ENCODE measurements at places on chromosomes 12 and 14.

- peak; percentile 72 for DNase-seq
Measured at GRCh38 chr14:25406818-25407217, 356.9 kb upstream of the STXBP6 start.

- DNase-seq, result no peak
Measured at GRCh38 chr14:91272341-91273272, 28.1 kb upstream of the GPR68 start.

GRCh38 chr12:105933671-105934665, 204.8 kb downstream of the NUAK1 start:
- DNase-seq, result peak; percentile 56

- no peak for DNase-seq
Measured at GRCh38 chr14:50530794-50531365, 1.5 kb downstream of the MAP4K5 start.

DNA sequence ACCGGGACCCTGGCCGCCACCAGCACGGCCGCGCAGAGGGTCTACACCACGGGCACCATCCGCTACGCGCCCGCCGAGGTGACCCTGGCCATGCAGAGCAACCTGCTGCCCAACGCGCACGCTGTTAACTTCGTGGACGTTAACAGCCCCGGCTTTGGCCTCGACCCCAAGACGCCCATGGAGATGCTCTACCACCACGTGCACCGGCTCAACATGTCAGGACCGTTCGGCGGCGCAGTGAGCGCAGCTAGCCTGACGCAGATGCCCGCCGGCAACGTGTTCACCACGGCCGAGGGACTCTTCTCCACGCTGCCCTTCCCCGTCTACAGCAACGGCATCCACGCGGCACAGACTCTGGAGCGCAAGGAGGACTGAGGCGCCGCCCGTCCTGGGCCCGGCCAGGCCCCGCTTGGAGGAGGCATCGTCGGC, 150.1 kb downstream of the EGLN3 start:
- no peak for DNase-seq

DNA sequence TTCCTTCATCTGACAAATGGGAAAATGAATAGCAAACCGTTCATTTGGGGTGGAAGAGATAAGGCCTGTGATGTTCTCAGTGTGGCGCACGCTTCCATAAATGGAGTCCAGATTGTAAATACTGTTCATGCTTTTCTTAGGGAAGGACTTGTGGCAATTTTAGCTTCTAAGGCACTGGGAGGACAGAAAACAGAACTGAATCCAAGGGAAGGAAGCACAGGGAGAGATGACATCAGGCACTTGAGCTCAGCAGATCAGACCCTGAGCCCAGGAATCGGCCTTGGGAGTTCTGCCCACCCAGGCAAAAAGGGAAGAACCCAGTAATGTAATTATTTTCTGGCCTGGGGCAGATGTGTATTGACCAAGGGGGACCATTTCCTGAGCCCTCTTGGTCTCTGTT, 7.2 kb upstream of the SH2B3 start:
- no peak for DNase-seq

DNA sequence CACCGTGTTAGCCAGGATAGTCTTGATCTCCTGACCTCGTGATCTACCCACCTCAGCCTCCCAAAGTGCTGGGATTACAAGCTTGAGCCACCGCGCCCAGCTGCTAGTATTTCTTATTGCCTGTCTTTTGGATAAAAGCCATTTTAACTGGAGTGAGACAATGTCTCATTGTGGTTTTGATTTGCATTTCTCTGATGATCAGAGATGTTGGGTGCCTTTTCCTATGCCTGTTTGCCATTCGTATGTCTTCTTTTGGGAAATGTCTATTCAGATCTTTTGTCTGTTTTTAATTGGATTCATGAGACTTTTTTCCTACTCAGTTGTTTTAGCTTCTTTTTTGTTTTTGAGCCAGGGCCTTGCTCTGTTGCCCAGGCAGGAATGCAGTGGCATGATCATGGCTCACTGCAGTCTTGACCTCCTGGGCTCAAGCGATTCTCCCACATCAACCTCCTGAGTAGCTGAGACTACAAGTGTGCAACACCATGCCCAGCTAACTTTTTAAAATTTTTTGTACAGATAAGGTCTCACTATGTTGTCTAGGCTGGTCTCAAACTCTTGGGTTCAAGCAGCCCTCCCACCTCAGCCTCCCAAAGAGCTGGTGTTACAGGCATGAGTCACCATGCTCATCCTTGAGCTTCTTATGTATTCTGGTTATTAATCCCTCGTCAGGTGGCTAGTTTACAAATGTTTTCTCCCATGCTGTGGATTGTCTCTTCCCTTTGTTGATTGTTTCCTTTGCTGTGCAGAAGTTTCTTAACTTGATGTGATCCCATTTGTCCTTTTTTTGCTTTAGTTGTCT, 65.9 kb downstream of the ACACB start:
- no peak for DNase-seq

DNA sequence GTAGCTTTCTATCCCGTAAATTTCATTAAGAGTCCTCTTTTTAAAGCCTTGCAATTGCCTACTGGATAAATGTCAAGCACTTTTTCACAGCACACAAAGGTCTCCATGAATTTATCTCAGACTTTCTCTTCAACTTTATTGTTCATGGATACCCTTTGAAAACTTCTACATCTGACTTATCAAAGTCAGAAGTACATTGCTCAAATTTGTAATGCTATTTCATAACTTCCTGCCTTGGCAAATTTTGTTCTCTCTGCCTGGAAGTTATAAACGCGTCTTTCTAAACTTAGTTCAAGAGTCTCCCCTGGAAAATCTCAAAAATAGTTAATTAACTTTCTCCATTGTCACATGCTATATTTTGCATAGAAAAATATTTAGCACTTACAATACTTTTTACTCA, 55.9 kb upstream of the RERGL start:
- no peak for DNase-seq

GRCh38 chr14:24271834-24272263, 452 bp upstream of the RABGGTA start:
- DNase-seq, result no peak

DNA sequence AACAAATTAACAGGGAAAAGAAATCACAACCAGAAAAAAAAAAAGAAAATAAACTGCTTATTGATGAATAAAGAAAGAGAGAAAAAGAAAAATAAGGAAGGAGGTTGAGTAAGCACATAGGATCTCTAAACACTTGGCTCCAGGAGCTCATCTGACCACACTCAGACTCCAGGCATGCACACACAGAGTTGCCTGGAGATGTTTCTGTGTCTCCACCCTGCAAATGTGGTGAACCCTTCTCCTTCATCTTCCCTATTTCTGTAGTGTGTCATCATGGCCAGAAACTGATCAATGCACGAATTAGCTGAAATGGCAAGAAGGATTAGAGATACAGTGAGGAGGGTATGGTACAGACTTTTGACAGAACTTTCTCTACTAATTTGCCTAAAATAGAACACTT, 20.2 kb downstream of the OR4N2 start:
- DNase-seq, result no peak

GRCh38 chr14:88229428-88229827, 93.6 kb downstream of the KCNK10 start:
- no peak for DNase-seq

DNA sequence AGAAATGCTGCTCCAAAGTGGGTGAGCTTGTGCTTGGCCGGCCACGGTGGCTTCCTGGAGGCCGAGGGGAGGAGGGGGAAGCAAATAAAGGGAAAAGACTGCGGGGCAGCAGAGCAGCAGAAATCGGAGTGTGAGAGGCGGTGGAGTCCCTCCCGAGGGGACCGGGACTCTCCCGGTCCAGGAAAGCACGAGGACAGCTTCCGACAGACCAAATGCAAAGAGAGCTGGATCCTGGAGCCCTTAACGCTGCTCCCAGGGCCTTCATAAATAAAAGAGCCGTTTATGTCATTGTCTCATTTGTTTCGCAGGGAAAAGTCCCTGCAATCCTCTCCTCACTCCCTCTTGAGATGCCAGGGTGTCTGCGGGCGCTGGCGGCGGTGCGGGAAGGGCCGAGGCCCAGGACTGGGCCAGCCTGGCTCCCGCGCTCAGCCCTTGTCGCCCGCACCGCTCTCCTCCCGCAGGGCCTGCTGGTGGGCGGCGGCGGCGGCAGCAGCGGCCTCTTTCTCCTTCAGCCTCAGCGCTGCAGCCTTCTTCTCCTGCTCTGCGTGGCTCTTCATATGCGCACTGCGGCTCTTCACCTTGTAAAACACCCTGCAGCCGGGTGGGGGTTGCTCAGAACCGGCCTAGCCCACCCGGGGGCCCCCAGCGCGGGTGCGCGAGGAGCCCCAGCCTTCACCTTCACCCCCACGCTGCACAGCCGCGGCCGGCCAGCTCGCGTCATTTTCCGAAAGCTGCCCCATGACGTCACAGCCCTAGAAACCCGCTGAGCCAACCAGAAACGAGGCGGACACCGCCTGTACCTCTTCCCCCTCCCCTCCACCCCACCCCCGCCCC, 4.5 kb upstream of the PNMA1 start:
- DNase-seq, result no peak

DNA sequence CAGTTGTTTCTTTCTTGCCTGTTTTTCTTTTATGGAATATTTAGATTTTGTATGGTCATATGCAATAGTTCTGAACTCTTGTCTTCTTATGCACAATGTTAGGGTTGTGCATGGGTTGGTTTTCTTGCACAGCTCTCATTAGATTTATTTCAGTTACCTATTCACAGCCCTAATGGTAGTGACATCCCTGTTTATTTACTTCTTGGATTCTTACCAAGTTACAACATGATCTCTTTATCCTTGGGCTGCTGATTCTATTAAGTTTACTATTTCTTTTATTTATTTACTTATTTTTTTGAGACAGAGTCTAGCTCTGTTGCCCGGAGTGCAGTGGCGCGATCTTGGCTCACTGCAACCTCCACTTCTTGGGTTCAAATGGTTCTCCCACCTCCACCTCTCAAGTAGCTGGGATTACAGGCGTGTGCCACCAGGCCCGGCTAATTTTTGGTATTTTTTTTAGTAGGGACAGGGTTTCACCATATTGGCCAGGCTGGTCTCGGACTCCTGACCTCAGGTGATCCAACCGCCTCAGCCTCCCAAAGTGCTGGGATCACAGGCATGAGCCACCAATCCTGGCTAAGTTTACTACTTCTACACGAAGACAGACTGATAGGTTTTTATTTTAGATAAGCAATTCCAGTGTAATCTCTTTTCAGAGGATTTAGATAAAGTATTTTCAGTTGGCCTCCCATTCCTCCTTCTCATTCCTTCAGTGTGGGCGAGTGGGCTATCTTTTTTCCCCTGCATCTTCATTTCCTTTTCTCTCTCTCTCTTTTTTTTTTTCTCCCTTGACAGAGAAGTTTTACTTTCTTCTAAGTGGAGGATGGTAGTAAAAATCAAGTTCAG, 395.1 kb upstream of the RGS6 start:
- DNase-seq, result no peak

GRCh38 chr12:129614221-129614885, 289.5 kb downstream of the TMEM132D start:
- DNase-seq, result peak; percentile 22

DNA sequence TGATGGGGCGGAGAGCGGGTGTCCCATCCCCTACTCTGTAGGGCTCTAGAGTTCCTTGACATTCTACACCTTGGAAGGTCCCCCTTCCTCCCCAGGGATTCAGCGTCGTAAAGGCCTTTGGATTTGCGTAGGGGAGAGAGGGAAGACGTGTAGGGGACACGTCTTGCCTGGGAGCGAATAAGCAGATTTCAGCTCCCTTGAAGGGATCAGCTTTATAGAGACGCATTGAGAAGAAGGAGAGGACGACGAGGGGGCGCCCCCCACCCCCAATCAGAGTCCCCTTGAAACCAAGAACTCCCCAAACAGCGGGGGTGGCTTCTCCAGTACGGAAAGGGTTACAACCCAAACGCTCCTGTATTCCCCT, 324 bp downstream of the CALCOCO1 start:
- DNase-seq, result no peak

GRCh38 chr14:64112867-64113678, 181.1 kb downstream of the ESR2 start:
- DNase-seq, result peak; percentile 56

- no peak for DNase-seq
Measured at GRCh38 chr14:94568186-94568585, 6.9 kb downstream of the SERPINA4 start.

DNA sequence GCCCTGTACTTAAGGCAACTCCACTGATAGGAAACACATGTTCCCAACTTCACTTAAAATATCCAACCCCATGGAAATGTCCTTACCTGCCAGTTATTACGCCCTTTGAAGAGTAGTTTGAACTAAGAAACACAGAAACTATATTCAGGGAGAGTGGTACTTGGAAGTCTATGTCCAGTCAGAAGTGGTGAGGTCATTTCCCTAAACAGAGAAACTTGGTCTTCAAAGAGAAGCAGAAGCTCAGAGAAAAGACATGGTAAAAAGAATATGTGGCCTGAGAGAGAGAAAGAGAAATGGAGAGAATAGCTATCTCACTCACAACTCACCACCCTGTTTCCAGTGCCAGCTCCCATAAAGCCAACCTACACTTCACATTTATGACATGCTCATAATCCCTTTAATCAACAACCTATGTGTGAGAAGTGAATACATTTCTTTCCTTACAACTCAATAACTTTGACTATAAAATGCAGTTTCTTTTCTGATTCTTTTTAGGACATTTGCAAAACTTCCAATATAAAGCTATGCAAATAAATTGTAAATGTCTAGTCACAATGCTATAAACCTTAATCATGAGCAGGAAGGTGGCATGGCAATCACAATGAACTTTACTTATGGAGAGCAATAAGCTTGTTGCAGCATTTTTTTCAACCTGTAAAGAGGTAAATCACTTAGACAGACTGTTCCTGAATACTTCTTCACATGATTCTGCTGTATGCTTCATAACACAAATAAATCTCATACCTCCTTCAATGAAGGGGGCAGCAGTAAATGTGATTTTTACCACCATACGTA, 67.1 kb downstream of the CPNE8 start:
- DNase-seq, result peak; percentile 5

GRCh38 chr14:96881713-96882112, 84.5 kb downstream of the VRK1 start:
- no peak for DNase-seq

- DNase-seq, result no peak
Measured at GRCh38 chr12:92496790-92497189, 206.0 kb upstream of the PLEKHG7 start.

DNA sequence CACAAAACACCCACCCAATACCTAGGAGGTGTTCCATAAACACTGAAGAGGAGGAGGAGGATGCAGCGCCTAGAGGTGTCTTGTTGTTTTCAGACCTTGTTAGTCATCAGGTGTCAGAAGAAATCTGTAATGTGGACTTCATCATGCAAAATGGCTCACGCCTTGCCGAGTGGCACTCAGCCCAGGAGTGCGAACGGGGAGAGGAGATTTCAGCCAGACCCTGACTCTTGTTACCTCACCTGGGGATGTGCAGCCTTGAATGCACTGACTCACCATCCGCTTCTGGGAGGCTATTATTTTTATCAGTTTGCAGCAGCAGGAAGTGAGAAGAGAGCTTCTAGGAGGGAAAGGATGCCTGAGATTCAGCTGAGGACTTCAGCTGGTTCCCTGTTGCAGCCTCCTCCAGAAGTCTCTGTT, 48.2 kb upstream of the PLXNC1 start:
- peak; percentile 53 for DNase-seq

All from hepatocyte (in vitro differentiated cells).